Sigmoid colon (tissue), 7 donors: ENCODE measurements at places on chromosomes 16 and 17. TPM values are rescaled to one million over a fixed set of nuclear protein-coding genes. Genes with fewer than 3 reads are reported as not detected.

- H3K27ac ChIP-seq = no peak overlapping the region
- no peak overlapping the region for H3K4me3 ChIP-seq
- no peaks in the 10 kb centered on the region for H3K36me3 ChIP-seq
- DNase-seq = peak; percentile 26
Measured at GRCh38 chr16:86232496-86232895, 277.8 kb upstream of the FOXF1 start.

DNA sequence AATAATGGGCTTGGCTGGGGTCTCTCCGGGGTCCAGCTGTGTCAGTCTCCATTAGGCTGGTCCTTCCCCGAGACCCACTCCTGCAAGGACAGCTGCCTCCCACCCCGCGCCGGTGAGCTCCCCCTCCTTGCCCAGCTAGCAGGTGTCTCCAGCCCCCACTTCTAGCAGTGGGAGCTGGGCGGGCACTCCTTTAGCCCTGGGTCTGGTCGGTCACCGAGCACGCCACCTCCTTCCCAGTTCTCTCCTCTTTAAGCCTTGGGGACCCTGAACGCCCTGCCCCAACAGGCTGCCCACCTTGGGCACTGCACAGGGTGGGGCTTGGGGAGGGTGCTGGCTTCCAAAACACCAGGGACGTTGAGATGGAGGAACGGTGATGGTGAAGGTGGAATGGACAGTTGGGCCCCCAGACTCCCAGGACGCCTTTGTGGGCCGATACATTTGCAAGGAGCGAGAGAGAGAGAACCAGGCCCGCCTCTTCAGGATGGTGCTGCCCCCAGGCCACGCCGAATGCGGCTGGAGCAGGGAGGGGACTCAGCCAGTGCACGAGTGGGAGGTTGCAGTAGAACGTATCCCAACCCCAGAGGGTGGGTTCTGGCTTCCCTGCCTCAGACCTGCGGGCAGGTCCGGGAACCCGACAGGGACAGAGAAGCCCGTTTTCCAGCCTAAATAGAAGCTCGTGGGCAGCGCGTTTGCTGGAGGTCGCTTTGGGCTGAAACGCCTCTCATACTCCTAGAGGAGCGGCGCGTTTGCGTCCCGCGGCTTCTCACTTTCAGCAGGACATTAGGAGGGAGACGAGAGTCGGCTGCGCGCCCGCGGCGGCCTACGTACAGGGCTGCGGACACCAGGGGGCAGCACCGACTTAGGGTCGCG is 10.7 kb downstream of the TBX2 start:
- peaks cover 43% of the 10 kb centered on the region for H3K27me3 ChIP-seq
- peak overlapping the region; percentile 60 for H3K4me3 ChIP-seq
- peaks cover 51% of the 10 kb centered on the region for H3K4me1 ChIP-seq
- no peak overlapping the region for H3K27ac ChIP-seq

- H3K4me3 ChIP-seq = no peak overlapping the region
- H3K27me3 ChIP-seq = no peaks in the 10 kb centered on the region
- no peak for DNase-seq
- H3K4me1 ChIP-seq = peaks cover 24% of the 10 kb centered on the region
- H3K36me3 ChIP-seq = peaks cover 72% of the 10 kb centered on the region
Measured at GRCh38 chr16:11871193-11871592, 19.9 kb upstream of the RSL1D1 start.

DNA sequence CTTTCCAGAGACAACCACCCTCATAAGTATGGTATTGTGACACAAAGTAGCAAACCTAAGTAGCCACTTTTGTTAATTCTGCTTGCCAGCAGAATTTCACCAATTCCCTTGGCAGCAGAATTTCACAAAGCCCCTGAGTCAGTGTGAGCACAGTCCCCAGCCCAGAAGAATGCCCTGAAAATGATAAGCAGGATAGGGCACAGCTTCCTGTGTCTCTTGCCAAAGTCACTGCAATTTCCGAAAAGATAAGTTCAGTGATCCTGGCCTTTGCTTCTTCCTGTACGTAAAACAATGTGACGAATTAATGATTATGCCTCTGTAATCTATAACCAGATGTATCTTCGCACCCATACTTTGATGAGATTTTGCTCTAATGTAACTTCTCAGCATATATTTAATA is 16.0 kb upstream of the WIPF2 start:
- H3K27ac ChIP-seq = no peak overlapping the region
- H3K4me1 ChIP-seq = peaks cover 8% of the 10 kb centered on the region
- no peak for DNase-seq
- no peaks in the 10 kb centered on the region for H3K36me3 ChIP-seq

DNA sequence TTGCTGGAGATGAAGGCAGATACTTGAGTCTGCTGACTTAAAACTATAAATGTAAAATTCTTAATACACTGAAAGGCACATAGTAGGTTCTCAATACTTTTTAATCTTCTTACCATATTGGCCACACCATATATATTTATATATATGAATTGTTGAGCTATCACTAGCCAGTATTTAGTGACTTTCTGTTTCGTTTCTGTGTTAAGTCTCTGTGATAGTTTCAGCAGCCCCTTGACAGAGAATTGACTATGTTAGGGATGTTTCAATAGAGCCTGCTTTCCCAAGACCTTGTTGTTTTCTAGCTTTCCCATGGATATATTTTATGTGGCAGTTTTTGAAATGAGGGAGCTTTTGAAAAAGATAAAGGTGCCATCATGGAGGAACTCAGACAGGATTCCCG is 206.5 kb upstream of the GOT2 start:
- no peak overlapping the region for H3K27ac ChIP-seq
- no peaks in the 10 kb centered on the region for H3K27me3 ChIP-seq
- H3K4me3 ChIP-seq = no peak overlapping the region
- H3K36me3 ChIP-seq = no peaks in the 10 kb centered on the region
- no peak for DNase-seq
- no peaks in the 10 kb centered on the region for H3K4me1 ChIP-seq

DNA sequence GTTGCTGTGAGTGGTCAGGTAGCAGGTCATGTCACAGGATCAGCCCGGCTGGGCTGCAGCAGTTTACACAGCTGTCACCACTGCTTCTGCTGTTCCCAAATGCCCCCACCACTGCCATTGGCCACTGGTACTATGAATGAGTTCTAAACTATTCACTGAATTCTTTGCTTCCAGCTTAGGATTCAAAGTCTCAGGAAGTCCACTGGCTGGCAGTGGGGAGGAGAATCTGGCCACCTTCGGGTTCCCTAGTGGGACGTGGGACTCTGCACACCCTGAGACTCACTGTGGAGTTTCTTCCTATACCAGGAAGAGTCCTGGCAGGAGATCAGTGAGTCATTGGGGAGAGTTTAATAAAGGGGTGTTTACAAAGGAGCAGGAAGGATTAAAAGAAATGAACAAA is 6.9 kb downstream of the MT1X start:
- H3K36me3 ChIP-seq = no peaks in the 10 kb centered on the region
- DNase-seq = no peak
- H3K27me3 ChIP-seq = no peaks in the 10 kb centered on the region
- no peak overlapping the region for H3K4me3 ChIP-seq

GRCh38 chr16:11780991-11781680 is 15.9 kb downstream of the ZC3H7A start:
- peak overlapping the region; percentile 85 for H3K27ac ChIP-seq
- no peaks in the 10 kb centered on the region for H3K27me3 ChIP-seq
- H3K36me3 ChIP-seq = peaks cover 20% of the 10 kb centered on the region
- peaks cover 41% of the 10 kb centered on the region for H3K4me1 ChIP-seq

The TBC1D3L gene
- total RNA-seq = 20.8 TPM

The KRTAP3-2 gene
- total RNA-seq = not detected
